Anterior cingulate cortex (tissue), 58 donors: ENCODE measurements at places on chromosomes 1 and 21.
A peak's percentile ranks its signal among the peaks of the same experiment; 100 is the strongest.

- DNase-seq: no peak
Measured at GRCh38 chr1:115893545-115893944, 52.6 kb upstream of the NHLH2 start.

- DNase-seq: no peak
Measured at GRCh38 chr1:199242147-199242546, 603.3 kb downstream of the PTPRC start.

DNA sequence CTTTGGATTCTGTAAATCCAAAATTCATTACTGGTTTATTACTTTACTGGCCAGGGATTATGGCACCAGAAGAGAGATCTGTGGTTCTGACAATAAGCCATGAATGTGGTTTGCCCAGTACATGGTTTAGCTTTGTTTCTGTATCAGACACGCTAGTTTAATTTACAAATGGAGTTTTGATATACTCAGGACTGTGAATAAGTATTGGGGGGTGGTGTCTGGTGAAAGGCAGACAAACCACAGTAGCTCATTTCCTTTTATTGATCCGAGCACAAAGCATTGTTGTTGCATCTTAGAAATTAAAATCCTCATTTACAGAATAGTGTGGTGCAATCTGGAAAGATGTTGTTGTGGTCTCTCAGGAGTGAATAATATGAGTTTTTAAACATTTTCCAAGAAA, 96.0 kb downstream of the ST6GALNAC3 start:
- no peak for DNase-seq

- no peak for DNase-seq
Measured at GRCh38 chr1:207072233-207072632, 16.4 kb upstream of the C4BPB start.

GRCh38 chr21:19648391-19648790, 1244.8 kb upstream of the TMPRSS15 start:
- DNase-seq: no peak

DNA sequence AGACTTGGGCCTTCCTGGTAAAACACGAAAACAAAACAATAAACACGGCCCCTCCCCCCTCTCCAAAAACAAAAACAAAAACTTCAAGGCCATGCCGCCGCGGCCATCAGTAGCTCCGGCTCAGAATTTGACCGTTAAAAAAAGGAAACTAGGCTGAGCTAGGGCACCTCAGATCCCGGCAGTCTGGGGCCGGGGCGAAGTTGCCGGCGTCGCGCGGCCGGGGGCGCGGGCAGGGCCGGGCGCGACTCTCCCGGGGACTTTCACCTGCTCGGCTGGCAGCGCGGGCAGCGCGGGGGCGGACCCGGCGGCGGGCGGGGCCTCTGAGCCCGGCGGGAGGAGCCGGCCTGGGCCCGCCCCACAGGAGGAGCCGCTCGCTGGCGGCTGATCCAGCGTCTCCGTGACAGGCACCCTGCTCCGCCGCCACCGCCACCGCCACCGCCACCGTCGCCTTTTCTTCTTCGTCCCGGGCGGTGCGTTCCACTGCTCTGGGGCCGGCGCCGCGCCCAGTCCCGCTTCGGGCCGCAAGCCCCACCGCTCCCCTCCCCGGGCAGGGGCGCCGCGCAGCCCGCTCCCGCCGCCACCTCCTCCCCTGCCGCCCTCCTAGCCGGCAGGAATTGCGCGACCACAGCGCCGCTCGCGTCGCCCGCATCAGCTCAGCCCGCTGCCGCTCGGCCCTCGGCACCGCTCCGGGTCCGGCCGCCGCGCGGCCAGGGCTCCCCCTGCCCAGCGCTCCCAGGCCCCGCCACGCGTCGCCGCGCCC, at the start of gene NOS1AP:
TSS of gene NOS1AP (plus strand) at position 358 of the 760 bp plus-strand sequence. CDS start 487 bp downstream, outside the sequence.
- peak; percentile 78 for DNase-seq

- no peak for DNase-seq
Measured at GRCh38 chr1:221691261-221691660, 50.6 kb downstream of the DUSP10 start.

DNA sequence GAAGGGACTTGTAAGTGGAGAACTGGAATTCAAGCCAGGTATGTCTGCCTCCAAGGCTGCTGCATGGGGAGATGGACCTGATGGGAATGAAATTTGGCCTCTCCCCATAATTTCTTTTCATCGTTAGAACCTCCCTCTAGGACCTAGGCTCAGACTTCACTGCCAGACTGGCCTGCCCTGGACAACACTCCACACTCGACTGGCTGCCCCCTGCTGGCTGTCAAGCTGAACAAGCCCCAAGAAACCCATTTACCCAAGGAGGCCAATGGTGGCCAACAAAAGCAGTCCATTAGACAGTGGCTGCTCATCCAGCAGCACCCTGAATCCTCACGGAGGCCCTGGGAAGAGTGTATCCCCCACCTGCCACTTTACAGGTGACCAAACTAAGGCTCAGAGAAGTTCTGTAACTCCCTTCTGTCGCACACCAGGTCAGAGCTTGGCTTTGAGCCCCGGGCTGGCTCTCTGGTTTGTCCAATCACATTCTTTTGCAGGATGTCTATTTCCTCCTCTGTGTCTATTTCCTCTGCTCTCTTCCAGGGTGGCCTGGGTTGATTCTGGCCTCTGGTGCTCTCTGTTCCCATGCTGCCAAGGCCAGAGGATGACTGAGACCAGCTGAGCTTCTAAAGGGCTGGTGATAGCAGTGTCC, 3.8 kb downstream of the RNF186 start:
- DNase-seq: no peak

DNA sequence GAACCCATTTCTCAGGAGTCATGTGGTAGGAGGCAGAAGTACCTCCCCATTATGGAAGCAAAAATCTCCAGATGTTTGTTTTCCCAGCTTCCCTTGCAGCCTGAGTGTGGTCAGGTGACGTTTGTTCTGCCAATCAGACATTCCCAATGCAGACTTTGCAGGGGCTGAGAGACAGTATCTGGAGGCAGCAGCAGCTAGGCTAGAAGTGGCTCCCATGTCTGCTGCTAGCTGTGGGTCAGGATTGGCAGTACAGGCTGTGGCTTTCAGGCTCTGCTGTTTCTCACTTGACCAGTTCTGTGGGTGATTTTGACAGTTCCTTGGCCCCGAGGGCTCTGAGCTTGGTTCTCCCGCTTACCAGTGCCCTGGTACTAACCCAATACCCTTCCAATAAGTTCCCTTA, 58.6 kb upstream of the NBPF3 start:
- DNase-seq: no peak

GRCh38 chr1:145949219-145949618, 8.6 kb downstream of the LIX1L start:
- no peak for DNase-seq

DNA sequence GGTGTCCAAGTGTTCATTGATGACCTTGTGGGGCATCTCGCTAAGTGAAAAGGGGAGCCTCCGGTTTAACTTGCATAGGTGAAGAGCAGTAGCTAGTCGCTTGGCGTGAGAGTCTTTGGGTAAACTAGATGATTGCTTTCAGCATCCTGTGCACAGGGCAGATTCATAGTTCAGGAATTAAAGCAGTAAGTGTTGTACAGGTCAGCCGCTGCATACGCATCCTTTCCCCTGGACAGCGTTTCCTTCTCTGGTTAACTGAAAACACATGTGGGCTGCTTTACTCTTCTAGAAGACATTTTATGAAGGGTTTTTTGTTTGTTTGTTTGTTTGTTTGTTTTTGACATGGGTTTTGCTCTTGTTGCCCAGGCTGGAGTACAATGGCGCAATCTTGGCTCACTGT, 12.1 kb downstream of the NDUFV3 start:
- DNase-seq: no peak

GRCh38 chr1:8193840-8194406, 124.0 kb upstream of the SLC45A1 start:
- no peak for DNase-seq

- DNase-seq: no peak
Measured at GRCh38 chr1:112524986-112525385, 16.2 kb downstream of the WNT2B start.

GRCh38 chr1:115473986-115474565, 136.0 kb upstream of the NGF start:
- no peak for DNase-seq

GRCh38 chr1:4694492-4694891, 40.1 kb downstream of the AJAP1 start:
- no peak for DNase-seq

- DNase-seq: no peak
Measured at GRCh38 chr1:87100271-87100670, 185.8 kb downstream of the HS2ST1 start.

DNA sequence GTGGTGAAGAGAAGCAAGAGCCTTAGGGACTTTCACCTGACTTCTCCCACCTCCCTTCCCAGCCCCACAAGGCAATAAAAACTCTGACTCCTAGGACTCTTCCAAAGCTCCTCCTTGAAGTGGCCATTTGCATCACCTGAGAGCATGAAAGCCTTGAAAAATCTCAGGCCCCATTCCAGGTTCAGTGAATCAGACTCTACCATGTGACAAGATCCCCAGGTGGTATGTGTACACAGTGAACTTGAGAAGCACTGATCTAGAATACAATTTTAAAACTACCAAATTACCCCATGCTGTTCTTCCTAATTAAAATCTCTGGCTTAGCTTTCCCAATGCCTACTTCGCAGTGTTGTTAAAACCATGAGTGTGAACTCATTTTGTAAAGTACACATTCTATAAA, 195.1 kb upstream of the SAMSN1 start:
- DNase-seq: no peak

- DNase-seq: no peak
Measured at GRCh38 chr1:17653276-17653675, 101.9 kb upstream of the ACTL8 start.

GRCh38 chr1:26597629-26598039, 68.1 kb downstream of the RPS6KA1 start:
- DNase-seq: no peak

DNA sequence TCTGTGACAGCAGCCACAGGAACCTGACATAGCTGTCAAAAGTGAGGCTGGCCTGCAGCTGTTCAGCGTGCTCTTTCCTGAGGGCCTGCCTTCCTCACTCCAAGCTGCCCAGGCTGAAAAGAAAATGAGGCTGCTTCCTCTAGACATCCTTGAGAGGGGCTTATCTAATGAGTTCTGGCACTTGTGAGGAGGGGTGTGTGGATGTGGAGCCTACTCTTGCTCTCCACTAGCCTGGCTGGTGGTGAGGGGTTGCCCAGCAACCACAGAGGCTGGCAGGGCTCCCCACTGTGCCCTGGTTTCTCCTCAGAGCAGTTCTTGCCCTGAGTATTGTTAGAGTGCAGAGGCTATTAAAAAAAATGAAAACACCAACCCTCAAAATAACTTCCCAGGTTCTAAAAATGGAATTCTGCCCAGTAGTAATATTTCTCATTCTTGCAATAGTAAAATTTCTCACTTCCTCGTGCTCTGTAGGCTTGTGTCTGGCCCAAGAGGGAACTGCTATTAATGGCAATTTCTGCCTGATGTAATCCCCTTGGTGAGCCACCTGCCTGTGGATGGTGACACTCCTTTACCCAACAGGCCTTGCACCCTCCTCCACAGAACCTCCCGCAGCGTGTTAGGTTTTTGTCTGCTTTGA, 52.6 kb upstream of the EPS8L3 start:
- no peak for DNase-seq

- no peak for DNase-seq
Measured at GRCh38 chr21:26506956-26507355, 66.1 kb downstream of the CYYR1 start.

DNA sequence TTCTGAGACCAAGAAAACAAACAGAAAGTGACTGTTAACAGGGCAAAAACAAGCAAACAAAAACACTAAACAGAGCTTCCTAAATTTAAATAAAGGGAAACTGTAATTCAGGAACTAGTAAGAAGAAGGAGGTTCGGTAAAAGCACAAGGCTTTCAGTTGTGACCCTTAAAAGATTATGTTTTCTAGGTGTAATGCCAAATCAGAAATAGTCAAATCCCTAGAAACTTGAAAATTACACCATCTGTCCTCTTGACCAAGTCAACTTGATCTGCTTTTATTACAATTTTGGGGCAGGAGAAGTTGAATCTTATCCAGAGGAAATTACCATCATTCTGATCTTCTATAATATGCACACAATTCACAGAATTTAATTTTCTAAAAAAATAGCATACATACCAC, 754.0 kb upstream of the ADGRL4 start:
- DNase-seq: no peak

- DNase-seq: no peak
Measured at GRCh38 chr1:20958430-20958829, 171.3 kb upstream of the HP1BP3 start.

- no peak for DNase-seq
Measured at GRCh38 chr1:183689762-183690204, 36.7 kb upstream of the APOBEC4 start.

DNA sequence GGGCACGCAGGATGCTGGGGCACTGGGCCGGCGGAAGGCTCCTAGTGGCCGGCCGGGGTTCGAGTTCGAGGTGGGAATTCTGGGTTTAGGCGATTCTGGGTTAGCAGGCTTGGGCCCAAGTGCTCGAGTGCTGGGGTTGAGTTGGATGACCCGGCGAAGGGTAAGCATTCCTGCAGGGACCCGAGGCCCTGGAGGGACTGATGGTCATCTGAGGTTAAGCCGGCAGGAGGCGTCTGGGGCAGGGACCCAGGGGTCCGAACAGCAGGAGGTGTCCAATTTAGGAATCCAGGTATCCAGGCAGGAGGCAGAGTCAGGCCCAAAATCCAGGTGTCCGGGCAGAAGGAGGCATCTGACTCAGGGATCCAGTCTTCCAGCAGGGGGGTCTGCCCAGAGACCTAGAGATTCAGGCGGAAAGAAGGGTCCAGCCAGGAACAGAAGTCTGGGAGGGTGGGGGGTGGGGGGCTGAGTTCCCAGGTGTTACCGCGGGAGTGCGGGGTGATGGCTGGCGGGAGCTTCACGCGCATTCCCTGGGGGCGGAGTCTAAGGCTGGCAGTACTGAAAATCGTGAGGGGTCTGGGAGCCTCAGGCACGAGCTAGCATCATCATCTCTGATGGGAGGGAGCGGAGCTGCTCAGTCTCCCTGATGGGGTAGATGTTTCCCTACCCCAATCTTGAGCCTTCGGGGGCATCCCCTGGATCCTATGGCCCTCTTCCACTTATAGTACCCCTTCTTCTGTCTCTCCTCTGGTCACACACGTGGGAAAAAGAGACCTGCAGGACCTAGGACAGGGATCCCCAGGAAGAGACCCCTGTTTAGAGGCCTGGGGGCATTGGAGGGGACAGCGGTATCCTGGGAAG, 585 bp downstream of the GPR3 start:
- no peak for DNase-seq
